ENCODE measurements at places on chromosomes 4 and X.

DNA sequence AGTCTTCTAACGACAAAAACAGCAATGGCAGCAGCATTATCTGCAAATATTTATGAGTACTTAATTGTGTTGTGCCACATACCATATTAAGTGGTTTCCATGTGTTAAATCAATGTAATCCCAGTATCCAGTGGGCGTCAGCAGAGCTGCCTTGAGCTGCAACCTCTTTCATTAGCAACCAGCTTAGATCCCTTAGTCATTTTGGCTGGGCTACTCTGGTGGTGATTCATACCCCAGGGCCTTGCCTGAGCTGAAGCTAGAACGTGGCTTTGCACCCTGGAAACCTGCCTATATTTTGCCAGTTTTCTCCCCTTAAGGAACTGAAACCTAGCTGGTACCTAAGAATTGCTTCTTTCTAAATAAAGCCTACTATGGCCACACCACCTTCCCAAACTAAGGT, 474.3 kb upstream of the FTHL17 start:
- no peak for DNase-seq

DNA sequence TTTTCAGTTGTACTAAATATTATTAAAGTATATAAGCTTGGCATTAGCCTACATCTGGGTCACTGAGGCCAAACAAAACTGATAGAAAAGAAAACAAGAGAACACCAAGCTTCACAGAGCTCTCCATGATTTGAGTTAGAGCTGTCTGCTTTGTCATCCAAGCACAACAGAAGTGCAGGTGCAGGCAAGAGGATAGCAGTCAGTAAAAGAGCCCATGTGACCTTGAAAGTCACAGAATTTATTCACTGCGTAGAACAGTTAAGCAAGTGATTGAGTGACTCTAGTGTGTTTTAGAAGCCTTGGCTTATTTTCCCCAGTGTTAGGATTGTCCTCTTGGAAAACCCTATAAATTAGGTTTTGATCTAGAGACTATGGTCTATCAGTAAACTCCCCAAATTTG, 49.4 kb upstream of the PRDM5 start:
- no peak for DNase-seq

- no peak for DNase-seq
Measured at GRCh38 chrX:16797358-16797757, 11.1 kb downstream of the TXLNG start.

DNA sequence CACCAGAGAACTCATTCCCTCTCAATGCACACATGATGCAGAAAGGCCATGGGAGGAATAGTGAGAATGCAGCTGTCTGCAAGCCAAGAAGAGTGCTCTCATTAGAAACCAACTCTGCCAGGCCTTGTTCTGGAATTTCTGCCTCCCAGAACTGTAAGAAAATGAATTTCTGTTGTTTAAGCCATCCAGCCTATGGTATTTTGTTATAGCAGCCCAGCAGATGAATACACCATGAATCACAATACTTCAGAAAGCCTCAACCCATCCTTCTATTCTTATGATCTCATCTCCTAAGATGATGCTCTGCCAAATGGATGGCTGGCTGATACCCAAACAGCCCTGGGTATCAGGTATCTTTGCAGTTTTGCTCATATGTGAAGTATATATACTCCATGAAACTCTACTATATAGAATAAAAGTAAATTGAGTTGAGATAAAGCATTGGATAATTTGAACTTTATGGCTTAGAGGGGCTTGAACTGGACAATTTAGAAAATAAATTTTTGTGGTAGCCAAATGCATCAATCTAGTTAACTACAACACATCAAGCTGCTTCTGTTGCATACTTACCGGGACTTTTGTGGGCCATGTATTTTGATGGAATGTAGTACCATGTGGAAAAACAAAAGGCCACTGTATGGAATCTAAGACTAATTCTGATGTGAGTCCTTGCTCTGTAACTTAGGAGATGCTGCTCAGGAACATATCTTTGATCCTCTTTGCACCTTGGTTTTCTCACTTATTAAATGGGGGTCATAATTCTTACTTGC, 245.9 kb downstream of the HS3ST1 start:
- DNase-seq, result no peak

DNA sequence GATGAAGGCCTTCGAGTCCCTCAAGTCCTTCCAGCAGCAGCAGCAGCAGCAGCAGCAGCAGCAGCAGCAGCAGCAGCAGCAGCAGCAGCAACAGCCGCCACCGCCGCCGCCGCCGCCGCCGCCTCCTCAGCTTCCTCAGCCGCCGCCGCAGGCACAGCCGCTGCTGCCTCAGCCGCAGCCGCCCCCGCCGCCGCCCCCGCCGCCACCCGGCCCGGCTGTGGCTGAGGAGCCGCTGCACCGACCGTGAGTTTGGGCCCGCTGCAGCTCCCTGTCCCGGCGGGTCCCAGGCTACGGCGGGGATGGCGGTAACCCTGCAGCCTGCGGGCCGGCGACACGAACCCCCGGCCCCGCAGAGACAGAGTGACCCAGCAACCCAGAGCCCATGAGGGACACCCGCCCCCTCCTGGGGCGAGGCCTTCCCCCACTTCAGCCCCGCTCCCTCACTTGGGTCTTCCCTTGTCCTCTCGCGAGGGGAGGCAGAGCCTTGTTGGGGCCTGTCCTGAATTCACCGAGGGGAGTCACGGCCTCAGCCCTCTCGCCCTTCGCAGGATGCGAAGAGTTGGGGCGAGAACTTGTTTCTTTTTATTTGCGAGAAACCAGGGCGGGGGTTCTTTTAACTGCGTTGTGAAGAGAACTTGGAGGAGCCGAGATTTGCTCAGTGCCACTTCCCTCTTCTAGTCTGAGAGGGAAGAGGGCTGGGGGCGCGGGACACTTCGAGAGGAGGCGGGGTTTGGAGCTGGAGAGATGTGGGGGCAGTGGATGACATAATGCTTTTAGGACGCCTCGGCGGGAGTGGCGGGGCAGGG, 568 bp downstream of the HTT start:
- DNase-seq, result peak; percentile 62

DNA sequence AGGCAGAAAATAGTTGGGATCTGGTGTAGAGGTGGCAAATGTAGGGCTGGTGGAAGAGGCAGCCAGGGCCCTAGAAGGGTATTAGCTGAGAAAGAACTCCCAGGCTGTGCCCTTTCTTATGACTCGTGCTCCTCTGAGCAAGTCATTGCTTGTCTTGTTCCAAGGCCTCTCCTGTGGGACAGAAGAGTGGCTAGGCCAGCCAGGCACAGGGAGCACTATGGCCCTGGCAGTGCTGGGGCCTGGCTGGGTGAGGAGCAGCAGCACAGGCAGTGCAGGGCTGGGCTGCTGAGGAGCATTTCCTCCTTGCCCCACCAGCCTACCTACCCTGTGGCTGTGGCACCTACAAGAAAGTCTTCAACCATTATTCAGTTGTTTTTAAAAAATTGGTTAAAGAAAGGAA, 298.5 kb upstream of the NR3C2 start:
- no peak for DNase-seq

DNA sequence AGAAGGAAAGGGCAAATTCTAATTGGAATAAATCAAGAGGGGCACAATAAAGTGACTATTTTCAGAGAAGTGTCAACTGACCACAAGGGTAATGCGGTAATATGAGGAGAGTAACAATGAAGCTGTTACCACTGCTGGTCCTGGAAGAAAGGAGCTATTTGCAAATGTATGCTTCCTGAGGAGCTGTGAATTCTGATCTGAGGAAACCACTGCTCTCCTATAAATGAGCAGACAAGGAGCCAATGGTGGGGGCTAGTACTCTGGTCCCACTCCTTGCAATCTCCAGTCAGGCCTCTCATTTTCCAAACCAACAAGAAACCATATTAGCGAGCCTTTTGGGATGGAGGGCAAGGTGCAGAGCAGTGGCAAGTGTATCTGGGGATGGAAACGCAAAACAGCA, 770.2 kb downstream of the FSTL5 start:
- no peak for DNase-seq

- no peak for DNase-seq
Measured at GRCh38 chr4:111847296-111848008, 297.8 kb upstream of the FAM241A start.

- DNase-seq, result no peak
Measured at GRCh38 chr4:143260750-143261149, 75.9 kb upstream of the GAB1 start.

DNA sequence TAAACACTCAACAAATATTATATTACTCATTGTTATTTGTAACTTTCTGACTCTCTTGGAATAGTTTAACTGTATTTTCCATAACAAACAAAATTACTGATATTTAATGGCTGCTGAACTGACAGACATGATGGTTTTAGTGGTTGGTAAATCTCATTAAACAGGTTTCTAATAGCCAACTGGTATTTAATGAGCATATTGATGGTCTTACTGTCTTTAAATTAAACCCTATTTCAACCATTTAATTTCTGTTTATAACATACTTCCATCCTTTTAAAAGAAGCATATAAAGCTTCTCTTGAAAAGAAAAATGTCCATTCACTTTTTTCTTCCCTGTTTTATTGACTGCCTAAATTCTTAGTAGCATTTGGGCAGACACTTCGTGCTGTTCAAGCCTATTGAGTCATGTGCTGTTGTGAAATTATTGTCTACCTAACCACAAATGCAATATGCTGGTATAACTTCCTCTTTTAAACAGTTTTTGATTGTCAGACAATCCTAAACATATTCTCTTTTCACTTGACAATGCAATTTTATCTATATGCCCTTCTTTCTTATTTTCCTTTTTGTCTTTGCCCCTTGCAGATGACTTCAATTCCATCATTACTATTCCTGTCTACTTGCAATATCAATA, 163.9 kb upstream of the SLC7A11 start:
- no peak for DNase-seq

DNA sequence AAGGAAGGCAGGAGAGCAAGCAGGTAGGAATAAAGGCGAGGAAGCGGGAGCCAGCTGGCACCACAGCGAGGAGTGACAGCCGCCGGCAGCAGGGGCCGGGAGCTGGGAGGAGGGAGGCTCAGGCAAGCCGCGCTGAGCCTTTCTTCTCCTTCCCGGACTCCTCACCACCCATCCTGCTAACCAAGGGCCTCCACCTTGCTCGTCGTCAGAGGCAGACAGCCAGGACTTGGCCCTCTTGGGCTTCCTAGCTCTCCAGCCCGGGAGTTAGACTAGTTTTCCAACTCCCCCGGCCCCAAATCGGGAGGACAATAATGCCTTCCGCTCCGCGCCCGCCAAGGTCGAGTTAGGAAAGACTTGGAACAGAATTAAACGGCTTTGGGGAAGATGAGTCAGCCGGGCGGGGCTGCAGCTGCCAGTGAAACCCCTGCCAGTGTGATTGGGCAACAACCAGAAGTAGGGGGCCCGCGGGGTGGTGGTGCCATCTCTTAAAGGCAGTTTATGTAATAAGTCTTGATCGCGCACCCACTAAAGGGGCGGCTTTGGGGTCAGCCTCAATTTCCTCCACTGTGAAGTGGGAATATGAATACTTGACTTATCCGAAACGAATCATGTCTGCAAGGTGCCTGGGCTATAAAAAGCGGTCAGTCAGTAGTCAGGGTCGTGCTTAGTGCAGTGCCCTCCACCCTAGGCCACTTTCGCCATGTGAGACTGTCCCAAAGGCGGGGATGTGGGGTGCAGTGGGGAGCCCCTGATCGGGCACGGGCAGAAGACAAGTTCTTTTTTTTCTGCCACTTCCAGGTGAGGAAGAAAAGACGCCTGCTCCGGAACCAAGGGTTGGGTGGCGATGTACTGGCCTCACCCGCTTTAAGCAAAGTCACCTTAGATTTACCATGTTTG, 6.7 kb upstream of the HSD17B10 start:
- DNase-seq, result peak; percentile 23

GRCh38 chr4:100891808-100892207, 374.0 kb upstream of the EMCN start:
- no peak for DNase-seq

- peak; percentile 47 for DNase-seq
Measured at GRCh38 chr4:127400731-127401346, 231.9 kb upstream of the INTU start.

- DNase-seq, result peak; percentile 33
Measured at GRCh38 chrX:2714551-2714950, 23.5 kb downstream of the CD99 start.

DNA sequence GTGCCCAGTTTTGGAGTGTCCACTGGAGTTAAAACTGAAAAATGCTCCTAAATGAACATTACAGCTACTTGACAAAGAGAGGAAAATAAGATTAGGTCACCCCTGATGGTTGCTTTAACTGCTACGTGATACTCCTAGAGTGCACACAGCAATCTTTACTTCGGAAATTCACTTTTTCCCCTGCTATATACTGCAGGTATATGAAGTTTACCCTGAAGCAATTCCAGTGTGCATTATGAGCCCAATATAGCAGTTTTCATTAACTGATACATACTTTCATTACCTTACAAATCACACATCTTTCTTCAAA, 773 bp upstream of the ZNF827 start:
- DNase-seq, result no peak

- DNase-seq, result peak; percentile 11
Measured at GRCh38 chrX:118115953-118116712, 477 bp downstream of the KLHL13 start.

DNA sequence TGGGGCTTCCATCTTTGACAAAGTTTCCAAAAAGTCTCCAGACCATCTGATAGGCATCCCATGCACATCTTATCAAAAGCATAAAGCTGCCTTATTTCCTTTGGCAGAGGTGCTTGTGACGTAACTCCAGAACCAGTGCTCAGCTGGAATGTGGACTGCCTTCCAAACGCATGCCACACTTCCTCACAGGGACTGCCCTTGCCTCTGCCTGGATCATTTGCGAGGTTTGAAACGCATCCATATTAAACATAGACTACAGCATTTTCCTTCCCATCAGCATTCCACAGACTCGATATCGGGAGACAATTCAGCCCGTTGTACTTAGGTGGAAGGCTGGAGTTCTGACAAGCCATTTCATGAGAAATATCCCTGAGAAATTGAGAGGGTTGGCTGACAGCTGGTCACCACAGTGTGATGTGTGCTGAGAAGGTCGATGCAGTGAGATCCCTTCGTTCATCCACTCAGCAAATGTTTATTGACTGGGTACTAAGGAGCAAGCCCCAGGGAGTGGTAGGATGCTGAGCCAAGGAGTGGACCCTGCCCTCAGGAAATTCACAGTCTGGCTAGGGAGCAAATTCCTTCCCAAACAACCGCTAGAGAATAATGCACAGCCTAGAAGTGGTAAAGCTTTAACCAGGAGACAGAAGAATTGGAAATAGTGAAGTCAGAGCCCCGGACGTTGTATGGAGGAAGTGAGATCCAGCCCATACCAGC, 376.0 kb downstream of the BCOR start:
- no peak for DNase-seq

- DNase-seq, result no peak
Measured at GRCh38 chrX:49271341-49271740, 1.7 kb downstream of the PPP1R3F start.

DNA sequence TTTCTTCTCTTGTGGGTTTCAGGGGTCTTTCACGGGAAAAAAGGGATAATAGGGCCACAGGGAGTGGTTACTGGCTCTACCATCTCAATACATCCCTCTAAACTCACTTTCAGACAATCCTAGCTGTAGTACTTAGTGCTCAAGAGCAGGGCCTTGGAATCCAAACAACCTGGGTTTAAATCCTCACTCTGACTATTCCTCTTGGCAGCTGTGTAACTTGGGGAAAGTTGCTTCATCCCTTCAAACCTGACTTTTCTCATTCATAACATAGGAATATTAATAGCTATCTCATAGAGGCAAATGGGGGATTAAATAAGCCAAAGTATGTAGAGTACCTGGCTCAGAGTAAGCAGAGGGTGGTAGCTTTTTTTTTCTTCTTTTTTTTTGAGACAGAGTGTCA, 32.4 kb downstream of the CCNG2 start:
- DNase-seq, result no peak

- DNase-seq, result no peak
Measured at GRCh38 chrX:103830848-103831247, 1.2 kb downstream of the RAB9B start.

GRCh38 chr4:122946142-122946541, 23.7 kb upstream of the NUDT6 start:
- no peak for DNase-seq
